ENCODE measurements at places on chromosomes 7 and 10.

DNA sequence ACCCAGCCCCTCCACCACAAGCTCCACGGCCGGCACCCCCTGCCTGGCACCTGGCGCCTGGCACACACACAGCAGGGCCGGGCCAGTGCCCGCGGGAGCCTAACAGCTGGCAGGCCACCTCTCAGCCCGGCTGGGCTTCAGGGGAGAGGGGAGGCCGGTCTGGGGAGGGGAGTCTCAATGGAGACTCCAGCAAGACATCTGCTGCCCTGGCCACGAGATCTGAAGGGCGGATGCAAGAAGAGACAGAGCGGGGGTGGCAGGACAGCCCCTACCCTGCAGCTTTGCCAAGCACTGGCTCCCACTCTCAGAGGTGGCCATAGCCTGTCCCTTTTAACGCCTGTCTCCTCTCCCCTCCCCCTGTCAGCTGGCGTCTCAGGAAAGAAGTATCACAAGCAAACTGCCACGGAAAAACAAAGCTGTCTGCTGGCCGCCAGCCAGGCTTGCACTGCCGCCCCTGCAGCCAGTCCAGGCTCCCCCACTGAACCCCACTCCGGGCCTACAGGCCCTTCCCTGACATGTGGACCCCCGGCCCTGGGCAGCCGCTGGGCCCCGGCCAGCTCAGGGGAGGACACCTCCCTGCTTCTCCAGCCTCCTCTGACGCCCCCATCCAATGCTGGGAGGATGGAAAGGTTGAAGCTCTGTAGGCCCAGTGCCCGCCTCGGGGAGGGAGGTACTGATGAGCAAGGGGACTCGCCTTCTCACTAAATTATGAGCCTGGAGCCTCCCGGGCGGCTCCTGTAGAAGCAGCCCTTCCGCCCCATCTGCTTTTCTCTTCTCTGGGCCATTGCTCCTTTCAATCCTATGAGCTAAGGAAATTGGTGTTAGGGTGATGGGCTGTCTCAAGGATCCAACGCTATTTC lies 178.4 kb downstream of the ARHGAP12 start:
- peak; percentile 71 for DNase-seq

DNA sequence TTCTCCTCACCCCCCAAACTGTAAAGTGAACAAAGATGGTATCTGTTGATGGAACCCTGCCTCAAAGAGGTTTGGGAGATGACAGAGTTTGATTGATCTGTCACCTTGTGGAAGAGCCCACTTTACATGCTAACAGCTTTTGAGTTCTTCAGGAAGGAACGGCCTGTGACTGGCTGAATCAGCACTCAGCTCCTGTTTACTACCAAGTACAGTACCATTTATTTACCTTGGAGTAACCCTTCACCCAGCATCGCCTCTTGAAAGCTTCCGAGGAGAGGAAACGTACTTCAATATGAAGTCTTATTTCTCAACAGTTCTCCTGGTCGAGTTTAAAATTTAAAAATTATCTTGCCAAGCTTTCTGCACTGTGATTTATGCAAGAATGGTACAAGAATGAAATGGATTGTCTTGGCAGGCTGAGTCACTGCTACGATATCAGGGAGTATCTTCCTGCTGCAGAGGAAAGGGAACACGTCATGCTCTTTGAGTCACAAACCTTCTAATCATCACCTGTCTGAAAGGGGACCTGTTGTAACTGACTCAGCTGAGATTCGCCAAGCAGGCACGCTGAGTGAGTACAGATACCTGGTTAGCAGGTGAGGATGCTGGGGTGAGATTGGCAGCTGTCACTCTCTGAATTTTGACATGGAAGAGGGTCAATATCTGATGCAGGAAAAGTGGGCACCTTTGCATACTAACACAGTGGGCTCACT lies 30.1 kb downstream of the KLF6 start:
- no peak for DNase-seq

DNA sequence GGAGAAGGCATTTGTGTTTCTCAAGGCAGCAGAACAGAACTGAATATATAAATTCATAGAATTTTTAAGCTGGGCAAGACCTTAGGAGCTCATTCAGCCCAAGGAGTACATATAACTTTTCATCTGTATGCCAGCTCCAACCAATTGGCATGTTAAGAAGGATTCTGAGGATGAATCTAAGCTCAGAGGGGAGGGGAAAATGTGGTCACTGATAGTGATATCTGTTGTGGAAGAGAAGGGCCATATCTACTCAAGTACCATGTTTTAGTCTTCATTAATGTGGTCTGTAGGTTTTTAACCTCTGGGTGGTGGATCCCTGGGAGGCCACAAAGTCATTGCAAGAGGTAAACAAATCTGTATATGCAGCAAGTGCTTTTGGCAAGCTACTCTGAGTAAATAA lies 6.4 kb downstream of the CALD1 start:
- no peak for DNase-seq

DNA sequence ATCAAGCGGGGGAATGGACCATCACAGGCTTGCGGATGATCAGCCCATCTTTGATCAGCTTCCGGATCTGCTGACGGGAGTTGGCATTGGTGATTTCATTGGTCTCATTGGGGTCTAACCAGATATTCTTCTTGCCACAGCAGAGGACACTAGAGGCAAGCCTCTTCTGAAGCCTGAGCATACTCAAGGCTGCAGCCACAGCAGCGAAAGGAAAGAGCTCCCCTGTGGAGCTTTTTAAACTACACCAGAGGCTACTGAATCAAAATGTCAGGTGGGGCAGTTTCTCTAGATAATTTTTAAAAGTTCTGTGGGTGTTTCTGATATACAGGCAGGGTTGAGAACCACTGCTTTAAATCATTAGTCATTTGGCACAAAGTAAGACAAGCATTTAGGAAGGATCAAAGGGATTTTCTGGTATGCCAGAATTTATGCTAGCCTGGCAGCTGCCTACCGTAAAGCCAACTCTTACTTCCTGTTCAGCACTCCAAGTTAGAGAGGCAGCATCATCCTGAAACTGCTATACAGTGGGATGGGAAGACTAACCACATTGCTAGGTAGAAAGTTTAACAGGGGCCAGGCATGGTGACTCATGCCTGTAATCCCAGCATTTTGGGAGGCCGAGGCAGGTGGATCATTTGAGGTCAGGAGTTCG lies 7.0 kb downstream of the NAPEPLD start:
- no peak for DNase-seq

DNA sequence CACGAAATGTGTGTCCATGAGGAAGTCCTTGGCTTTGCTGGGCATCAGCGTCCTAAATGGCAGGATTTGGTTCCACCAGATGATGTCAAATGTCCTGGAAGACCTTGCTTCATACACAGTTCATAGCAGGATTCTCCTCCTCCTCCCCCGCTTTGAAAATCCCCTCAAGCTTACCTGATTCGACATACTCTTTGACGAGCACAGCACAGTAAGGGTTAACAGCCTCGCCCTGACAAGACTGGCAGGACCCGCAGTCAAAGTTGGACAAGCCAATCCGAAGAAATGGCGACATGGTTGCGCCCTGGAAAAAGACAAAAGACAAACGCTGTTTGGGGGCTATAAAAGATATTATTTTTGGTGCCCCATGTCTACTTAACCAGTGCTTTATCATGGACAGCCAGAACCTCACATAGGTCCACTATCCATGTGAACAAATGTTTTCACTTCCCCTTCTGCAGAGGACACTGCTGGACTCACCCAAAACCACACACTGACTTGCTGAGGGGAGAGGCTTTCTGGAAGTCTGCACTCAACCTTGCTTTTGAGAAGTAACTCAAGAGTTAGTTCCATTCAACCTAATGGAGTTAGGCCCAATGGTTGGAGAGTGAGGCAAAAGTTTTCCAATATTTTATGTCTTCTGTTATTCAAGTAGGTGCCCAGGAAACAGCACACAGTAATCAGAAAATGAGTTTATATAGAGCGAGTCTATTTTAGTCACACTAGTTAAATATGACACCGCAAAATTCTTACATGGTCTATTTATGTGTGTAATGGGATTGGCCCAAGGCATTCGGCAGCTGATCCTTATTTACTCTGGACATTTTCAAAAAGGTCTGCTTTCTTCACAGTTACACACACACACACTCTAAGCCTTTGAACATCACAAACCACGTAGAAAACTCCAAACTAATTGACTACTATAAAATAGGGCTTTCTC lies 65.0 kb downstream of the PRKCQ start:
- peak; percentile 67 for DNase-seq

DNA sequence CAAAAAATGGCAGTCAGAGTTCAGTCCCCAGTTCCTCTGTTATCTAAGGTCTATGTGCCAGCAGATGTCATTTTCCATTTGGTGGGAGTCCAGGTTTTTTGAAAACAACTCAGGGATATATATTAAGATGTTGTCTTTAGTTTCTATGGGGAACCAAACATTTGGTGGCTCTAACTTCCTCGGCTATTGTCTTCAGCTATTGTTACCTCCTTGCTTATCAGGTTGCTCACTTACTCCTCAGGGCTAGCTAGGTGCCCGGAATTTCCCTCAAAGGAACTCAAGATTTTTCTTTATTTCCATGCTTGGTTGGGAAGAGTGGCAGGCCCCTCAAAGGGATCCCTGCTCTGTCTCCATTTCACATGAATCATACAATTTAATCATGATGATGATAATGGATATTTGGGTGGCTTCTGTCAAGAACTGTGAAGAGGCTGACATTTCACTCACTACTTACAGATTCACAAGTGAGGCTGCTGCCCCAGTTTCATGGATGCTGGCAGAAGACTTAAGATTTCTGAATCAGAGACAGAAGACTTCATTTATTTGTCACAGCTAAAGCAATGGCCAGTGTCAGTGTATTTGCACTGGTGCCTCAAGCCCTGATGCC lies 182.8 kb downstream of the PKD1L1 start:
- no peak for DNase-seq

- DNase-seq: peak; percentile 24
Observed at GRCh38 chr7:30087371-30087770, 47.4 kb upstream of the MTURN start.

- DNase-seq: no peak
Observed at GRCh38 chr10:47451273-47451997, 32.5 kb downstream of the ANXA8 start.

GRCh38 chr7:105448181-105448580 lies 59.5 kb upstream of the SRPK2 start:
- no peak for DNase-seq

GRCh38 chr7:156791241-156791640 lies 101.7 kb downstream of the LMBR1 start:
- no peak for DNase-seq

GRCh38 chr7:66418537-66418936 lies 210.1 kb upstream of the KCTD7 start:
- DNase-seq: no peak

DNA sequence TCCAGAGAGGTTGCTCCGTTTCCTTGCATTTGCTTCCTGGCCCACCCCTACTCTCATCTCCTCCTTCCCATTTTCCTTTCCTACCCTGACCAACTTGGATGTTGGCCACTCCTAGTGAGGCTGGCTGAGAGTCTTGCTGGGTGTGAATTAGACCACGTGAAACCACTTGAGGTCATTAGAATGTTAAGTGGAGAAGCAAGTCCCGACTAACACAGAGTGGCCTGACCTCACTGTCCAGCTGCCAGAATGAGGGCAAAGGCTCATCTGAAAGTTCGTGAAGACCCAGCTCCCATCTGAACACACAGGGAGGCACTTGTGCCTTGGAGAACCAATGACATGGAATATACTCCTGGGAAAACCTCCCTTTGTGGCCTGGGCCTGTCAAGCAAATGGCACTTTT lies 80.8 kb downstream of the WDR11 start:
- DNase-seq: no peak

GRCh38 chr10:50937230-50937907 lies 51.9 kb upstream of the A1CF start:
- DNase-seq: peak; percentile 48

DNA sequence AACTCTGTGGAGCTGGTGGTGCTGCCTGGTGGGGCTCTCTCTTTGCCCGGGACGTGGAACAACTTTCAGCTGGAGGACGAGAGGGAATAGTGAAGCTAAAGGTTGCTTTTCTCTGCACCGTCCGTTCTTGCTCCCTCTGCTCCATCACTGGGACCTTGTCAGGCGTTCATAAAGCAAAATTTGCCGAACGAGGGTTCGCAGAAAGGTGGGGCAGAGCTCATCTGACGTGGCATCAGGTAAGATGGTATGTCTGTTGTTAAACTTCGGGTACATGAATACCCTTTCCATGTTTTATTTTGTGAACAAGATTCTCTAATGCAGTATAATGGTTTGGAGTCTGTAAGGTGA lies 416 bp downstream of the BBS9 start:
- DNase-seq: peak; percentile 38

DNA sequence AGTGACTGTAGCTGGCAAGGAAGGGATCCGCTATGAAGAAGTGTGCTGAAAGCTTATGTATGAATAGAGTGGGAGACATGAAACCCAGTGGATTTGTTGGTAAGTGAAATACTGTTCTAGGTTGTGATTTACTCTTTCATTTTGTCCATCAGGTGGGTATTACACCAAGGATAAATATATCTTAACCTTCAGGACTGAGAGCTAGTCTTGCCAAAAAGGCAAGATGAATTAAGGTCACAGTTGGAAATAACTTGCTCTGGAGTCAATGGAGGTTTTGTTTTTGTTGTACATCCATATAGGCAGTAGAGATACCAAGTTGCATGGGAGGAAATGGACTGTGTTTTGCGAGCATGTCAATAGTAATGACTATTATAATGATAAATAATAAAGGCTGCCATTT lies 190.6 kb downstream of the TMEM178B start:
- DNase-seq: no peak

GRCh38 chr10:131980761-131981428 lies 828 bp downstream of the BNIP3 start:
- no peak for DNase-seq

DNA sequence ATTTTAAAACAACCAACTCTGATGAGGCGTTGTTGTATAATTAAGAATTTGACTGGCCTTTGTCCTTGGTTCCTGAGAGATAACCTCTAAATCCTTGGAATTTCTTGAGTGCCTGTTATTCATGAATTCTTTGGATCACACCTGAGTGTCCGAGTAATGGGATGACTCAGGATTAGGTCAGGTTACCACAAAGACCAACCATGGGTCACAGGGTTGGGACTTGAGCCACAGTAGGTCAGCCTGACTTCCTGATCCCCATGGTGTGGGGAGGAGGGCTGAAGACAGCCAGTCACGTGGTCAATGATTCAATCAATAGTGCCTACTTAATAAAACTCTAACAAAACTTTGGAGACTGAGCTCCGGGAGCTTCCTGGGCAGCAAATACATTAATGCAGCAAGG lies 192.5 kb downstream of the GFRA1 start:
- DNase-seq: no peak

DNA sequence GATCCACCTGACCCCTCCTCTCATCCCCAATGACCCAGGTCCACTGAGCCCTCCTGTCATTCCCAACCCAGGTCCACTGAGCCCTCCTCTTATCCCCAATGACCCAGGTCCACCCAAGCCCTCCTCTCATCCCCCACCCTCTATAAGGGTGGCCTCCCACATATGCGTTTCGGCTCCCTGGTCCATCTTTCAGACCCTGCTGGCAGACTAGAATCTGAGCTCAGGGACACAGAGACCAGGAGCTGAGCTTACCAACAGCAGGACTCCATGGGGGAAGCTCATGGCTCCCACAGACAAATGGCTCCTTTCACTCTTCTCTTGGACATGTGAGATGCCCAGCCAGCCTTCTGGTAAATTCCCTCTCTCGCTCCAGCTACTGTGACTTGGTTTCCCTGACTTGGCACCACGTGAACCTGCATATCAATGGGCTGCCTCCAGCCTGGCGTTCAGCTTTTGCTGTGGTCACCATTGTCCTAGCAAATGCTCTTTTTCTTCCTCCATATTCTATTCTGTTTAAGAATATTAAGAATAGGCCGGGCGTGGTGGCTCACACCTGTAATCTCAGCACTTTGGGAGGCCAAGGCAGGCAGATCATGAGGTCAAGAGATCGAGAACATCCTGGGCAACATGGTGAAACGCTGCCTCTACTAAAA lies 24.8 kb upstream of the INPP5A start:
- no peak for DNase-seq

- no peak for DNase-seq
Observed at GRCh38 chr7:15113752-15114151, 211.2 kb upstream of the DGKB start.

Measured in pons (tissue), 1 donor.